ENCODE measurements at places on chromosomes 2 and 18. TPM values are rescaled to one million over a fixed set of nuclear protein-coding genes. Genes with fewer than 3 reads are reported as not detected.

Gene MFSD6
- 23.6 TPM for total RNA-seq

Gene ACMSD
- not detected for total RNA-seq

Gene IL1R2
- total RNA-seq = 1.3 TPM

Gene RAB17
- 0.23 TPM for total RNA-seq

Gene POTEC
- total RNA-seq = not detected

Gene MC2R
- not detected for total RNA-seq

Gene SLC5A7
- total RNA-seq = not detected

Gene UNC80
- not detected for total RNA-seq

Gene SPATA3
- not detected for total RNA-seq

Gene ZNF519
- total RNA-seq = 2.0 TPM

Data from A549 treated with Mapracorat at 1 μM for 4 hours (cell line).